Stimulated activated CD8-positive, alpha-beta memory T cell treated with anti-CD3 and anti-CD28 coated beads, Interleukin-2, amount 100 ng/mL, for 48 hours (primary cell): ENCODE measurements at places on chromosomes 6 and 20.
A peak's percentile ranks its signal among the peaks of the same experiment; 100 is the strongest.

GRCh38 chr20:49569411-49570115 is 1.6 kb upstream of the PTGIS start:
- DNase-seq = no peak

- DNase-seq = no peak
Measured at GRCh38 chr6:30683183-30683979, 3.1 kb downstream of the PPP1R18 start.

- DNase-seq = no peak
Measured at GRCh38 chr20:9409981-9410380, 104.4 kb upstream of the LAMP5 start.

DNA sequence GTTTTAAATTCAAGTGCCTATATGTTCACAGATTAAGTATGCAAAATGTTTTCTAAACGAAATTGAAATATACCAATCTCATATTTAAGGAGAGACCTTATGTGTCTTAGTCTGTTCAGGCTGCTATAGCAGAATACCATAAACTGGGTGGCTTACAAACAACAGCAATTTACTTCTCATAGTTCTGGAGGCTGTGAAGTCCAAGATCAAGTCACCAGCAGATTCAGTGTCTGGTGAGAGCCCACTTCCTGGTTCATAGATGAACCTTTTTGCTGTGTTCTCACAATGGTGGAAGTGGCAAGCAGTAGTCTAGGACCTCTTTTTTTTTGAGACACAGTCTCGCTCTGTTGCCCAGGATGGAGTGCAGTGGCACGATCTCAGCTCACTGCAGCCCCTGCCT is 3.5 kb upstream of the DSTN start:
- DNase-seq = no peak

GRCh38 chr6:50337532-50338122 is 287.9 kb upstream of the DEFB112 start:
- DNase-seq = no peak

DNA sequence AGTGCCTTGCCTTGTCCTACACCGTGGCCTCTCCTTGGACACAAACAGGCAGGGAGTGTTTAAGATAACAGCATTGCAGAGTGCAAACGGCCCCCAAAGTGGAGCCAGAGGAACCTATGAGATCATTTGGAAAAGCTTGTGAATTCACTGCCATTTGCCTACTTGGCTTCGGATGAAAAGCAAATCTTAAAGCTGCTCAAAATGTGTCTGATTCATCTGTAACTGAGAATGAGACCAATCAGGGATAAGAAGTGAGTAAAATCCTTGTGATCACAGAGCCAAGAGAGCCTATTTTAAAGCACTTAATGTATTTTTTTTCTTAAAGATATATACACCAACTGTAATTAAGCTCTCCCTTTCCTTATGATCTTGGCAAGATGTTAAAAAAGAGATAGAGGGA is 65.7 kb upstream of the BACH2 start:
- no peak for DNase-seq

DNA sequence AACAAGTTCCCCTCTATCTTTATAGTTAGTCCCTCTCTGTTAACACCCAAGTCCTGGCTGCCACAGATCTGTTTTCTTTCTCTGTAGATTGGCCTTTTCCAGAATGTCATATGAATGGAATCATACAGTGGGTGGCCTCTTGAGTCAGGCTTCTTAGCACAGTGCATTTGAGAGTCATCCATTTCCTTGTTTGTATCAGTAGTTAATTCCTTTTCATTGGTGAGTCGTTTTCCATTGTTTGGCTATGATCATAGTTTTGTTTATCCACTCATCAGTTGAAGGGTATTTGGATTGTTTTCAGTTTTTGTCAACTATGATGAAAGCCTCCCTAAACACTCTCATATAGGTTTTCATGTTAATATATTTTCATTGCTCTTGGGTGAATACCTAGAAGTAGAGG is 248.3 kb downstream of the ARID1B start:
- DNase-seq = no peak

DNA sequence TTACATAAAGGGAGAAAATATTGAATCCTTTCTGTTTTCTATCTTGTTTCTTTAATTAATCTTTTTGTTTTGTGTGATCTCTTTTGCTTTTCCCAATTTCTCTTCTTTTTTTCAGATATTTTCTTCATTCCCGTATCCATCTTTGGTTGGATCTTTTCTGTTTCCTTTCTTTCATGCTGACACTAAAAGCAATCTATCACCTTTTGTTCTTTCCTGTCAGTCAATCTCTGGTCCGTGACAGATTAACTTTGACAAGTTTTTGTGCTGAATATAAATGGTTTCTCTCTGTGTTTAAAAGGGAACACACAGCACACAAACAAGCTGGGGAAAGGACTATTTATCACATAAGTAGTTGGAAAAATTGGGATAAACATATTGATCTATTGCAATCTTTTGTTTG is 162.8 kb downstream of the GRM1 start:
- no peak for DNase-seq

DNA sequence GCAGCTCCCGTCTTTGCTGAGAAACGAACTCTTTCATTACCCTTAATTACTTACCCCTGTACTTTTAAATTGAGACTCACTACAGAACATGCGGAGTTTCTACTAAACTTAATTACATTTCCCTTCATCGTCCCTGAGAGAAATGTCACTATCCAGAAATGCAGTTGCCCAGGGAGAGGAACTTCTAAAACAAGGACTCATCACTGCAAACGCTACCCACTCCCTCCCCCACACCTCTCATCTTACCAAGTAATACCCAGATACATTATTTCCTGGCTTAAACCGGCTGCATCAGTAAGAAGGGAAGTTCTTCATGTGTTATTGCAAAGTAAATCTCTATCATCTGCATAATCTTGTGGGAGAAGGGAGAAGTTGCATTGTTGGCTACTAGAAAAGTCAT is 138.3 kb downstream of the IPCEF1 start:
- DNase-seq = no peak

- DNase-seq = peak; percentile 72
Measured at GRCh38 chr6:27495386-27496135, 22.7 kb upstream of the ZNF184 start.

DNA sequence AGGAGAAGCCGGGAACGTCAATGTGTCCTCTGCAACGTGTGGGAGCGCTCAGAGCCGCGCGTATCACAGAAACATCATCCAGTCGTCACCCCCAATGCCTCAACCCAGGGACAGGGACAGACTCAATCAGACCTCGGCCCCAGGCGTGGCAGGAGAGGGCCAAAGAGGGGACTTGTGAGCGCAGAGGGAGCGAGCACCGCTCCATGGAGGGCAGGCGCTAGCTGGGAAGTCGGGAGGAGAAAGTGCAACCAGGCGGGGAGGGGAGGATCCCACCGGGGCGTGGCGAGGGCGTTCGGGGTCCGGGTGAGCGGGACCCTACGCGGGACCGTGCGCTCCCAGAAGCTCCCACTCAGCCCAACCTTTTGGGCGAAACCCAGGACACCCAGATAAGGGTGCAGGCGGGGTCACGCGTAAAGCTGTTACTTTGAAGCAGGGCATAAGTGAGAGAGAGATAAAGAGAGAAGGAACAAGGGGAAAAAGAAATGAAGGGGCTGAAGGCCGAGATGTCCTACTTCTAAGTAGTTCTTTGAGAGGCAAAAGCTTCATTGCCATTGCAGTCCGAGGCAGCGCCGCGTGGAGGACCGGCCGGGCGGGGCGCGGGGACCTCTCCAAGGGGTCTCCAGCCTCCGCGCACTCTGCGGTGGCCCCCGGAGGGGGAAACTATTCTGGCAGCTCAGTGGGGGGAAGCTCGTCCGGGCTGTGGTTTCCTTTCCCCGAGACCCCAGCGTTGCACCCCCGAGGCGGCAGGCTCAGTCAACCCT is 862 bp upstream of the SOBP start:
- DNase-seq = peak; percentile 3

DNA sequence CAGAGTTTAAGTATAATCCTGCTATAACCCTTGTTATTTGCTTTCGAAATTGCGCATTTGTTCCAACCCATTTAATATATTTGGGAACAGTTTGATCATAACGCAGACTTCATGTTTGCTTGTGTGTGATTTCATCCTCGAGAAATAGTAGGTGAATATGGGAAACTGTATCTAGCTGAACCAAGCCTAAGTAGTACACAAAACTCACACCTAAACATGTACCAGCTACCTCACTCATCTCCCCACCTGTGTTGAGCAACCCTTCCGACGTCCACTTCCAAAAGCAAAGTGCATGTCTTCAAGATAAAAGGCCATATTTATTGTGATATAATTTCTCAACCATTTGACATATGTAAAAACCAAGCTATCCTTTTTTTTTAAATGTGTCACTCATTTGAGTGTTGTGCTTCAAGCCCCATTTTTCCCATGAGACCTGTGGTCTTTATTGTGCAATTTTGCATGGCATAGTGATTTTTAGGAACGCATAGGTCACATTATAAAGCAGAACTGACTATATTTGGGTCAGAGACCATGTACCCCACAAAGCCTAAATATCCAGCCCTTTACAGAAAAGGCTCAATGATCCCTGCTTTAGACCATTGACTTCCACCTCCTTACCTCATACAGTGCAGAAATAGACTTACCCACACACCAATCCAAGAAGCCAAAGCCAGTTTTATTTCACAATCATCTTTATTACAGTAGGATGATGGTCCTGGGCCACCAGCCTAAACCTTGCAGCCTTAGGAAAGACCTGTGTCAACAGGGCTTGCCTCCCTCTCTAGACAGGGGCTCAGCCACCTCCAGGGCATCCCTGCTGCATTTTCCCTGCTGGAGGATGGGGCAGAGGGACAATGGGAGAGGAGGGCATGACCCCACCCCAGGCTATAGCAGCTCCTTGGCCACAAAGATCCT is 7.1 kb downstream of the CCND3 start:
- DNase-seq = no peak

GRCh38 chr6:24446670-24447069 is 42.7 kb downstream of the GPLD1 start:
- no peak for DNase-seq

- DNase-seq = no peak
Measured at GRCh38 chr6:56279331-56280080, 32.1 kb upstream of the COL21A1 start.

DNA sequence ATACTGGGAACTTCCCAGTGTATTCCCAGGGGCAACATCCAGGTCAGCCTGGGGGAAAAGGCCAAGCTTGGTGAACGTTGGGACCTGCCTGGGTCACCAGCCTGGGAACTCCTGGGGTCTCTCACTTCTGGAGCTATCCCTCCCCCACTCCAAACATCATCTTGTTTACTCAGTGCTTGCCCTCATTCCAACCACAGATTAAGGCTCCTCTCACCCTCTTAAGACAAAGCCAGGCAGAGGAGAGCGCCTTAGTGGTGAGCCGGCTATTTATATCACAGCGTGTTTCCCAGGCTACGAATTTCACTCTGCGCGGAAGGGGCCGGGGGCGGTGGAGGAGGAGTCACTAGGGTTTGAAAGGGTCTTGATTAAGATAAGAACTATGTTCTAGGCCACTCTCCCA is 12.1 kb downstream of the PRPH2 start:
- DNase-seq = no peak

DNA sequence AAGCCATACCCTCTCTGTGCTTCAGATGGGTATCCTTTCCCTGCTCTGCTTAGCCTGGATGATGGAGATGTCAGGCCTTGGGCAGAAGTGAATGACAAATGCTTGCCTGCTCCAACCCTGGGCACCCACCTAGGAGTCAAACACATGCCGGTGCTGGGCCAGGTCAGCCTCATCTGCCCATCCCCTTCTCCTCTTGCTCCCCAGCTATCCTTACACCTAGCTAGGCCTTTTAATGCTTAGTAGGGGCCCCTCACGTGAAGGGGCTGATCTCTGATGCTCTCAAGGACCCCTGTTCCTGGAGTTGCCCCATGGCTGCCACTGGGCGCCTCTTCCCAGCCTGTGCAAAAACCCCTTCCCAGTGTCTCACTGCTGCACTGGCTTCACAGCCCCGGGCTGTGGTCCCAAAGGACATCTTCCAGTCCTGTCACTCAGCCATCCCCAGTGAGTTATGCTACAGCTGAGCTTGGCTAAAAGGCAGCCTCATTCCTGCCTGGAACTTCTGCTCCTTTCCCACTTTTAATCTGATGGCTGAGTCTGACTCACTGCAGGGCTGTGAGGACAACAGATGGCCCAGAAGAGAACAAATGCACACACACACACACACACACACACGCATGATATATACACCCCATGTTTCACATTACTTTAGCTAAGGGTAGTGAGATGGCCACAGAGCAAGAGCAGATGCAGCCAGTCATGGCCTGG is 12.8 kb upstream of the SDCBP2 start:
- DNase-seq = no peak

GRCh38 chr20:15913391-15914025 is 659.7 kb downstream of the KIF16B start:
- no peak for DNase-seq

DNA sequence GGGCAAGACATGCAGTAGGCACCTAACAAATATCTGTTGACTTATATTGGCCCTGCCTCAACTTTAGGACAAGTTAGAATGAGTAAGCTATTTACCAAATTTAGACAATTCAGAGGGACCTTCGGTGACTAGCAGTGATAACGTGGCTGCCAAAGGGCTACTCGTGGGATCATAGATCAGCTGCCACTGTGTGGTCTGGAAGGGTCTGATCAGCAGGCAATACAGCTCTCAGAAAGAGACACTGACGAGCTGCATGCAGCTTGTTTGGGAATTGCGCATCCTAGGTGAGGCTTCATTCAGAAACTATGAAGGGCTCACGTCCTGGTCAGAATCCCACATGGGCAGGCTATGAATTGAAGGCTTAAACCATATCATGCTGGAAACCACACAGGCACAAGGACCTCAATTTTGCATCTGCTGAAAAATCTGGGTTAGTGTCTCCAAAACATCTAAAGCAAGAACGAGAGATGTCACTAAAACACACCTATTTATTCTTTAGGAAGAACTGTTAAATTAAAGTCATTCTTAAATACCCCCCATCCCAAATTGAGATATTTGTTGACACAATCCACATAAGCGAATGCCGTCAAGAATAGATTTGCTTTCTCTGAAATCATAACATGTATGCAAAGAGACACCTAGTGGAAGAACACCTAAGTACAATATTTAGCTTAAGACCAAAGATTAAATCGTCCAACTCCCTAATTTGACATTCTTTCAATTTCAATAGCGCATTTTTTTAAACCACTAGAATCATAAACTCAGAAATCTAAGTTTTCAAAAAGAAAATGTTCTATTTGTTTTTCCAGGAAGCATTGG is 79.6 kb downstream of the IPCEF1 start:
- DNase-seq = no peak

DNA sequence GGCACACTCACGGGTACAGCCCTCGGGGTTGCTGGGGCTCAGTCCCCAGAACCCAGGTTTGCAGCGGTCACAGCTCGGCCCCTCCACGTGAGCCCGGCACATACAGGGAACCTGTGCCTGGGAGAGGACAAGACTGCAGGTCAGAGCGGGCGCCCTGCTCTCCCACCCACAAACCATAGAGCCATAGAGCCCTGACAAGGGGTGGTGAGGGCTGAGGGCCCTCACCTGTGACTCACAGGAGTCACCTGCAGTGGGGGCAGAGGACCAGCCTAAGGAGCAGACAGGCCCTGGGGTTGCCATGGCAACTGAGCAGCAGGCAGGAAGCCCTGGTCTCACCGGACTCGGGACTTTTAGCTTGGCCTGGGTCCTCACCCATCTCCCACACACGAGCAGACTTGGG is 30.8 kb downstream of the LAMA5 start:
- no peak for DNase-seq
